Pancreas (tissue), 10 donors: ENCODE measurements at places on chromosomes 16 and 17. TPM values are rescaled to one million over a fixed set of nuclear protein-coding genes. Genes with fewer than 3 reads are reported as not detected.

Gene LHX1
- not detected for polyA plus RNA-seq

Gene SSTR5
- 1.2 TPM for polyA plus RNA-seq

Gene SDR42E1
- 2.5 TPM for polyA plus RNA-seq

Gene MAPT
- 1.1 TPM for polyA plus RNA-seq

Gene GPRC5B
- polyA plus RNA-seq = 28.3 TPM

Gene ABCC11
- 0.11 TPM for polyA plus RNA-seq

Gene HOXB6
- polyA plus RNA-seq = 1.8 TPM

Gene TNFAIP1
- 16.8 TPM for polyA plus RNA-seq

Gene HSD11B2
- polyA plus RNA-seq = 7.7 TPM

Gene ZDHHC1
- 11.2 TPM for polyA plus RNA-seq

Gene PRR29
- 0.35 TPM for polyA plus RNA-seq

Gene KRT28
- not detected for polyA plus RNA-seq

Gene WFDC1
- polyA plus RNA-seq = 1.4 TPM

Gene MEIOB
- 0.26 TPM for polyA plus RNA-seq

Gene USH1G
- 0.09 TPM for polyA plus RNA-seq

Gene HCRT
- not detected for polyA plus RNA-seq

Gene MIEN1
- polyA plus RNA-seq = 75.2 TPM

Gene ADAD2
- 2.4 TPM for polyA plus RNA-seq

Gene TNFRSF17
- not detected for polyA plus RNA-seq

Gene KRT12
- polyA plus RNA-seq = not detected

Gene ZNF500
- 14.1 TPM for polyA plus RNA-seq

Gene CDH13
- 0.12 TPM for polyA plus RNA-seq

Gene SLC2A4
- 1.8 TPM for polyA plus RNA-seq

Gene TEX19
- not detected for polyA plus RNA-seq

Gene CTRB1
- polyA plus RNA-seq = 29,718 TPM

Gene CALB2
- 0.49 TPM for polyA plus RNA-seq

Gene KRT39
- polyA plus RNA-seq = not detected

Gene OSBPL7
- 34.7 TPM for polyA plus RNA-seq

Gene TRPV2
- 7.8 TPM for polyA plus RNA-seq

Gene CDRT15
- polyA plus RNA-seq = not detected

Gene KRTAP4-12
- polyA plus RNA-seq = not detected

Gene TEKT3
- polyA plus RNA-seq = 2.7 TPM

Gene DECR2
- 48.8 TPM for polyA plus RNA-seq

Gene ANKRD40CL
- 0.19 TPM for polyA plus RNA-seq

Gene PIK3R5
- 2.2 TPM for polyA plus RNA-seq
